Adipocyte (in vitro differentiated cells): ENCODE measurements at places on chromosomes 5 and 9.

DNA sequence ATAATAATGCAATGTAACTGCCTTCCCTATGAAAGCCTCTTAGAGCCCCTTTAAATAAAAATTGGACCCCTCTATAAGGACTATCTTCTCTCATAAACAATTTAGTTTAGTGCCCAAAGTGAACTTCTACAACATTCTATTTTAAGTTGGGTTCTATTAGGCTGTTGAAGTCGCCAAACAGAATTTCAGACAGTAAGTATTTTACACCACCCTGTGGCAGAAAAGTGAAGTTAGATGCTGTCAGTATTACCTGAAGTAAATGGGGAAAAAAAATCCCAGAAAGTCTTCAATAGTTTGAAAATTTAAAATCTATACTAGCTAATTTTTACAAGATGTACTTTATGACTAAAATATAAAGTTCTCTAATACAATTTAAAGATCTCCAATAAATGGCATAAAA is 29.5 kb downstream of the CAAP1 start:
- peak; percentile 46 for DNase-seq

- DNase-seq: no peak
These were observed 4.5 kb downstream of the GRK6 start for GRCh38 chr5:177430972-177431316.

- DNase-seq: peak; percentile 81
These were observed 52.9 kb downstream of the LRSAM1 start for GRCh38 chr9:127503947-127504886.

GRCh38 chr9:127920794-127921193 is 4.0 kb upstream of the ST6GALNAC4 start:
- DNase-seq: no peak

DNA sequence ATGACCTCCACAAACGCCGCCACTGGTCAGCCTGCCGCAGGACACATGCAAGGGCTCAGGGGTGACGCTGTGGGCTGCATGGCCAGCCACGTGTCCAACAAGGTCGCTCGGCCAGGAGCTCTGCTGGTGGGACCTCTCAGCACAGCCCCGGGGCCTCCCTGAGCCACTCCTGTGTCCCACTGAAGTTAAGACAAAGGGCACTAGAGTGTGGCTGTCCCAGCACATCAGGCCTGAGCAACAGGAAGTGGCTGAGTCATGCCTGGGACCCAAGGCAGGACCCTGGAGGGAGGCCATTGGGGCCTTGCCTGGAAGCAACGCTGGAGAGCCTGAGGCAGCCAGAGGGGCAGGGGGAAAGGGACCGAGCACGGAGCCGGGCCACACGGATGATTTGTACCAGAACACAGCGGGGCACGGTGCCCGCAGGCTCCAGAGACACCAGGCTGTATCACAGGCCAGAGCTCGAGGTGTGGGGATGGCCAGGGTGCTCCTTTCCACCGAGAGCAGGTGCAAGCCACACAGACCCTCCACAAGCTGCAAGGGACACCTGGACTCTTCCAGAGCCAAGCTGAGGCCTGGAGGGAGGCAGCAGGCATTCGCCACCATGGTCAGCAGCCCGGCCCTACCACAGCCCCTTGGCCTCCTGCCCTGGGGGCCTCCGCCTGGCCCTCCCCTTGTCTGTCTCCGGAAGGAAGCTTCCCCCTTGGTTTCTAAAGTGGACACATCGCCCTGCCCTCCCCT is 6.5 kb upstream of the TMEM210 start:
- DNase-seq: no peak
